NCI-H2171 (cell line): ENCODE measurements at places on chromosomes 12 and 14.

DNA sequence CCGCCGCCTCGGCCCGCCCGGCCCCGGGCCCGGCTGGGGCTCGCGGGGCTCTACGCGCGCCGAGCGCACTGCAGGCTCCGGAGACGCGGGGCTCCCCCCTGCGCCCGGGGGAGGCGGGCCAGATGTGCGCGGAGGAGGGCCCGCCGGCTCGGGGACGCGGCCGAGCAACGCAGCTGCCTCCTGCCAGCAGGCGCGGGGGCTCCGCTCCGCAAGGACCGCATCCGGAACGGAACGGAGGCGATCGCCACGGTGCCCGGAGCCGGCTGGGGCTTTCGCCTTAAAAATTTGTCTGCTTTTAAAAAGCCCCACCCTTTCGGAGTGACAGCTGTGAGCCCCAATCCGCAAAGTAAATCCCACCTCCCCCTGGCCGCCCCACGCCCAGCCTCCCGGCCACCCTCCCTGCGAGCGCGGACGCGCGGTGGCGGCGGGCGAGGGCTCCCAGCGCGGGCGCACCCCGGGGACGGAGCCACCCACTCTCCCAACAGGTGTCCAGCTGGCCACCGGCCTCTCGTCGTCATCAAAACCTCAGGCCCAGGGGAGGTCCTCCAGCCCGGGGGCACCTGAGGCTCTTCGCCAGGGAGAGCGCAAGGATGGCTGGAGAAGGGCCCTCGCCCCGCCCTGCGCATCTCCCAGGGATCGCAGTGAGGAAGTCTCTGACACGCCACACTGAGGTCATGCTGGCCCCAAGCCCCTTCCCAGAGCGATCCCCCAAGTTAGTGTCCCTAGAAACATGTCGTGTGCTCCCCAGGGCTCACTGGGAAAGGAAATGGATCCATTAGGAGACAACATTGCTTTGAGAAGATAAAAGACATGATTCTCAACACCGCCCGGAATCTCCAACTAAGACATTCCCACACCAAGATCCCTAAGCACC lies at the start of gene TMEM132D:
Gene TMEM132D, minus strand, starts transcription at position 70 of the 874 bp plus-strand sequence.
- DNase-seq = no peak

DNA sequence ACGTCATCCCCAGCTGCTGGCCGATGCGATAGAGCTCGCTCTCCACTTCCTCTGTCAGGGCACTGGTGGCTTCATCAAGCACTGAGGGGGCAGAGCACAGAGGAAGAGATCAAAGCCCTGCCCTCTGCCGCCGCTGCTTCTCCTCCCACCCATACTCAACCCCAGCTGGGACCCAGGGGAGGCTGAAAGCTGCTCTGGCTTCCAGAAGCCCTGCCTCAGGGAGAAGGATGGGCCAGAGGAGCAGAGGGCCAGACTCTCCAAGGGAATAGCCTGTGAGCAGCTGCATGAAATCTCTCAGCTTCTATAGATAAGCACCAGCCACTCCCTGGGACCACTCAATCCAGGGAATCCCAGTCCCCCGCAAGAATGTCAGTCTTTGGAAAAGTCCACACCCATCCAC lies 16.0 kb downstream of the ABCD4 start:
- no peak for DNase-seq

- DNase-seq = no peak
These were observed 797 bp downstream of the UNG start for GRCh38 chr12:109098183-109098604.

DNA sequence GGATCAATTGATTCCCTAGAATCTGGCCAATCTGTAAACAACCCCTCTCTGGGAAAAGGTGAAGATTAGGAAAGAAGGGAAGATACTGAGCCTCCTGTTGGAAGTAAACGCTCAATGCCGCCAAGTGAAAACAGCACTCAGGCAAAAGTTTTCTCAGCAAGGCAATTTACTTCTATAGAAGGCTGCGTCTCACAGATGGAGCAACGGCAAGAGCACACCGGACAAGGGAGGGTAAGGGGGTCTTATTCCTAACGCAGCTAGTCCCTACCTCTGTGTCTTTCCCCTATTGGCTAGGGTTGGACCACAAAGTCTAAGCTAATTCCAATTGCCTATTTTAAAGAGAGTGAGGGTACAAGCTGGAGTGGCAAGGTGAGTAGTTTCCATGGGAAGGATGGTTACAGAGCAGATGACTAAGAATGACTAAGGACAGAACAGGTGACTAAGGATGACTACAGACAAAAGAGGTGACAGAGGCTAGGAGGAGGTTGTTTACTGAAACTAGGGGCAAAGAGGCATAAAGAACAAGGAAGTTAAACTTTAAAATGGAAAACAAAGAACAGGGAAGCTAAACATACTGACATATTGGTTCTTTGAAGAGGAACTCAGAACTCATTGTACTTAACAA lies 5.6 kb upstream of the TTC9 start:
- no peak for DNase-seq

- DNase-seq = no peak
These were observed 5.0 kb upstream of the FGF6 start for GRCh38 chr12:4450551-4451112.

- DNase-seq = no peak
These were observed 6.6 kb downstream of the TMEM263 start for GRCh38 chr12:106962286-106962685.

DNA sequence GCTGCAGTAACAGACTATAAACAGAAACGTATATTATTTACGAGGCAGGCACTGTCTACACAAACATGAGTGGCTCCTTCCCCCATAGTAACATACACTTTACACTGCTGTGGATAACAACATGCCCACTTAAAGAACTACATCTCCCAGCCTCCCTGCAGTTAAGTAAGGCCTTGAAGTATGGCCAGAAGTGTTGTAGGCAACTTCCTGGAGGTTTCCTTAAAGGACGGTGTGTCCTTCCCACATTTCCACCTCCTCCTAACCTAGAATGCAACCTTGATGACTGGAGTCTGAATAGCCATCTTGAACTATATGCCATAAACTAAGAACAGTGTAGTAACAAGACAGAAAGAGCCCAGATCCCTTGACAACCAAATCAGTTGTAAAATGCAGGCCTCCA lies 20.3 kb downstream of the MED13L start:
- no peak for DNase-seq

- DNase-seq = peak; percentile 20
These were observed 731.9 kb downstream of the NRXN3 start for GRCh38 chr14:78902010-78902623.

DNA sequence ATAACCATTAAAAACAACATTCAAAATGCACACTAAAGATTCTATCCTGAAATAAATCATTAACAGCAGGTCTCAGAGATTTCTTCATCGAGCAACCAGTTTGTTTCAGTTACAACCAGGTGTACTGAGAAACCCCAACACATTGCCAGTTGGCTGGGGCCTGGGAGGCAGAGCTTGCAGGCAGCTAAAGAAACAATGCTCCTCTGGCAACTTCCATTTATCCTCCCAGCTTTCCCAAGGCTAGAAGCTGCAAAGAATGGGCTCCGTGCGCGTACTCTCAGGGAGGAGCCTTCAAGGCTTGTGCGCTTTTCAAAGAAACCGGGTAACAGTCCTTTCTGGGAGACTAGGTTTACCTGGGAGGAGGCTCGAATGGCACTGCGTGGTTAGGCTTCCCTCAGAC lies 181.6 kb downstream of the MSRB3 start:
- no peak for DNase-seq

GRCh38 chr14:49972823-49973222 lies 79.9 kb downstream of the ARF6 start:
- DNase-seq = no peak
